AML-193 (cell line): ENCODE measurements at places on chromosomes 7 and 10.

- DNase-seq, result no peak
These were observed 171.6 kb downstream of the GALNT17 start for GRCh38 chr7:71303566-71303965.

- DNase-seq, result no peak
These were observed 101.0 kb upstream of the IKZF1 start for GRCh38 chr7:50203521-50203920.

GRCh38 chr7:140236626-140237025, 59.8 kb upstream of the KDM7A start:
- DNase-seq, result no peak

DNA sequence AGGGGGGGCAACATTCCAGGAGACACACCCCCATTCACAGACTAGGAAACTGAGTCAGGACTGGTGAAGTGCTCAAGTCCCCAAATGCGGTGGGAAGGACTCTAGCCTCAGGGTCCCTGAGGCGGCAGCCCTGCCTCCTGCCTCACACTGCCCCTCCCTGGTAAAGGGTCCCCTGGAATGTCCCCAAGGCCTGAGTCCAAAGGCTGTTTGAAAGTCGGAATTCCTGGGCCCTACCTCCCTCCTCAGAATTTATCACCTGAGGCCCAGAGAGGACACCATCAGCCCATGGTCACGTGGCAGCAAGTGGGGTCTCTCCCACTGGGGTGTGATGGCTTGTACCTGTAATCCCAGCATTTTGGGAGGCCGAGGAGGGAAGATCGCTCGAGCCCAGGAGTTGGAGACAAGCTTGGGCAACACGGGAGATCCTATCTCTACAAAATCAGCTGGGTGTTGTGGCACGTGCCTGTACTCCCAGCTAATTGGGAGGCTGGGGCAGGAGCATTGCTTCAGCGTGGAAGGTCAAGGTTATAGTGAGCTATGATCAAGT, 110.3 kb upstream of the TNRC18 start:
- DNase-seq, result no peak

DNA sequence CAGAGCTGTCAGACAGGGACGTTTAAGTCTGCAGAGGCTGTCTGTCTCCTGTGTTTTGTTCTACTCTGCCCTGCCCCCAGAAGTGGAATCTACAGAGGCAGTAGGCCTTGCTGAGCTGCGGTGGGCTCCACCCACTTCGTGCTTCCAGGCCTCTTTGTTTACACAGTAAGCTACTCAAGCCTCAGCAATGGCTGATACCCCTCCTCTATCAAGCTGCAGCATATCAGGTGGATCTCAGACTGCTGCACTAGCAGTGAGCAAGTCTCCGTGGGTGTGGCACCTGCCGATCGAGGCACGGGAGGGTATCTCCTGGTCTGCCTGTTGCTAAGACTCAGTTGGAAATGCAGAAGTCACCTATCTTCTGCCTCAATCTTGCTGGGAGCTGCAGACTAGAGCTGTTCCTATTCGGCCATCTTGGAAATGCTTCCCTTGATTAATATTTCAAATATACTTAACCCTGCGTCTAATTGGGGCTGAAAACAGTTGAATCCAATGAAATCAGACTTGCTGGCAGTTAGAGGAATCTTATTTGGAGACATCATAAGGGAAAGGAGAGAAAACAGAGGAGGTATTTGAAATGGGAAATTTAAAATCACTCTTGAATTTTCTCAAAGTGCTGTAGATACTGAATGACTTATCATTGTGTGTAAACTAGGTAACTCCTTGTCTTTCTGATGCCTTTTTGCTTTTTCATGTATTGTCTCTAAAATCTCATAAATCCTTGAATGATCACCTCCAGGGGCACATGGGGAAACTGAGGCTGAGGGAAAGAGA, 13.8 kb upstream of the CYP3A5 start:
- DNase-seq, result no peak

DNA sequence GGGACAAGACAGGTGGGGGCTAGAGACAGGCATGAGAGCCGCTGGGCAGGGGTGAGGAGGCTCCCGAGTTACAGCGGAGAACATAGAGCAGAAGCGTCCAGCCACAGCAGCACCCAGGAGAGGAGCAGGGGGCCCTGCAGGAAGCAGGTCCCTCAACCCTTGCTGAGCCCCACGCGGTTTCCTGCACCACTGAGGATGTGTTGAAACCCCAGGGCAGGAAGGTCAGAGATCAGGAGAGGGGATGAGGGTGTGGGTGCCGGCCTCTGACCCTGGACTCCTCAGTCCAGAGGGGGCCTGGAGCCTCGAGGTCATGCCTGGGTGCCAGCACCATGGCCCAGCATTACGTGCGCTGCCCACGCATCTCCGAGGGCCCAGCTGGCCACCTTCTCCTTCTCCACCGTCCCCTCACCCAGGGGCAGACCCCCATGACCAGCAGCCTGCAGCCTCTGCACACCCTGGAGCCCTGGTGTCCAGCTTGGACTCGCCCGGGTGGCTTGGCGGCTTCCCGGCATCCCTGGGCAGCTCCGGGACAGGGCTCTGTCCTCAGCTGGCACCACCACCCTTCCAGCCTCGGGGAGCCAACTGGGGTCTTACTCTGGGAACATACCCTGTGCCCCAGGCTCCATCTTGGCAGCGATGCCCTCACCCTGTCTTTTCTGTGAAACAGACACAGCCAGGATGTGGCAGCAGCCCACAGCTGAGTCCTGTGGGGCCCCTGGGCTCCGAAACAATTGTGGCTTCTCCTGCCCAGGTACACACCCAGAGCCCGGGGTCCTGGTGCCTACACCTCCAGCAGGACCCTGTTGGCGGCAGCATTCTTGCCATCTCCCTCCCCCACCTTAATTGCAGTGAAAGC, 52.0 kb downstream of the STK32C start:
- DNase-seq, result no peak

- DNase-seq, result no peak
These were observed 44.9 kb upstream of the ZNF32 start for GRCh38 chr10:43693602-43694001.

DNA sequence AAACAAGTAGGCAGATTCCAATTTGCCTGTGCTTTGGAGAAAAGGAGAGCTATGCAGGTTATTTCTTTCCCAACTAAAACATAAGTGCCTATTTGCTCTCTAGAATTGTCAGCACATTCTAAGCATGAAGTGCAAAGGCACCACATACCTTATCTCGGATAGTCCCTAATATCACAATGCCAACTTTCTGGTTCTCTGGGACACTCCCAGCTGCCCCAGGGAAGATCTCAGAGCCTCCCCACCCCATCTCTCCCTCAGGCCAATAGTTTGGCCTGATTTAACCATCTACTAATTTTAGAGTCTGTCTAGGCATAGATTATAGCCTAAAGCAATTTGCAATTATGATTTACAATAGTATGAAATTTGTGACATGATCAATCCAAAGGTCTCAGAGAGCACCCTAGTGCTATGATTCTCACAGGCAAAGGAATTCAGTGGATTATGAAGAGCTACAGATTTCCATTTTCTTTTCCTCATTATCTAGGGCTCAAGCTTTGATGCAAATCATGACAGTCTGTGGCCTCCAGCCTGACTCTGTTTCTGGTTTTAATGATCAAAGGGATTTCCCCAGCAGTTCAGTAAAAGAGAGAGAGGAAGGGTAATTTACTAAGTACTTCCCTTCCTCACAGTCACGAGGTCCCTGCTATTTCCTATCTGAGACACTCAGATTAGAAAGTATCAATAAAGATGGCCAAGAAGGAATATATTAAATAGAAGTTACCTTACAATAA, 29.0 kb upstream of the IL6 start:
- peak; percentile 11 for DNase-seq

DNA sequence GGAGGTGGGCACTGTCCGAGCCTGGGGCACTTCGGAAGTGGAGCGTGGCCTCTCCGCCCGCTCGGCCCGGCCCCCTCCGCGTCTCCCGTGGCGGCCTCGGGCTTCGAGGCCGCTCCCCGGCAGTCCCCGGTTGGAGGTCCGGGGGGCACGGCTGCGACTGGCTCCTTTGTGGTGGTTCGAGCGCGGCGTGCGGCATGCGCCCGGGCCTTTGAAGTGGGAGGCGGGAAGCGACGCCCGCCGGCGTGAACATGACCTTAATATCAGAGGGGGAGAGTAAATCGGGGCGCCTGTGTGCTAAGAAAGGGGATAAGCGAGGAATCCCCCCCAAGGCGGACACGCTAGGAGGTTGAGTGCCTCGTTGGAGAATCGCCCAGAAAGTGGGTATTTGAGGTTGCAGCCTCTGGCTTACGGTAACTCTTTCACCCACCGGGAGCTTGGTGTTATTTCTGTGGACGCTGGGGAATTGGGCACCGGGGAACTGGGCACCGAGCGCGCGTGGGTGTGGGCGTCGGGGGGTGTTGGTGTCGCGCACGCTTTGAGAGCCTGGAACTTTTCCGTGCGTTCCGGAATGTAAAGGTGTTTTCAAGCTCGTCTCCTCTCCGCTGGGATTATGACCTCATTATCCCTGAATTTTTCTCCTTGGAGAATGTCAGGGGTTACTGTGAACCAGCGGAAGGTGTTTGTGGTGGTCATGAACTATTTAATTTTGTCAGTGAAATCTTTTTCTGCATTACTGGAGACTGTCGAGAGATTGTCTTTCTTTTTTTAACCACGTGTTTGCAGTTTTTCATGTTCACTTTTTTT, 660 bp downstream of the SUV39H2 start:
- DNase-seq, result no peak

DNA sequence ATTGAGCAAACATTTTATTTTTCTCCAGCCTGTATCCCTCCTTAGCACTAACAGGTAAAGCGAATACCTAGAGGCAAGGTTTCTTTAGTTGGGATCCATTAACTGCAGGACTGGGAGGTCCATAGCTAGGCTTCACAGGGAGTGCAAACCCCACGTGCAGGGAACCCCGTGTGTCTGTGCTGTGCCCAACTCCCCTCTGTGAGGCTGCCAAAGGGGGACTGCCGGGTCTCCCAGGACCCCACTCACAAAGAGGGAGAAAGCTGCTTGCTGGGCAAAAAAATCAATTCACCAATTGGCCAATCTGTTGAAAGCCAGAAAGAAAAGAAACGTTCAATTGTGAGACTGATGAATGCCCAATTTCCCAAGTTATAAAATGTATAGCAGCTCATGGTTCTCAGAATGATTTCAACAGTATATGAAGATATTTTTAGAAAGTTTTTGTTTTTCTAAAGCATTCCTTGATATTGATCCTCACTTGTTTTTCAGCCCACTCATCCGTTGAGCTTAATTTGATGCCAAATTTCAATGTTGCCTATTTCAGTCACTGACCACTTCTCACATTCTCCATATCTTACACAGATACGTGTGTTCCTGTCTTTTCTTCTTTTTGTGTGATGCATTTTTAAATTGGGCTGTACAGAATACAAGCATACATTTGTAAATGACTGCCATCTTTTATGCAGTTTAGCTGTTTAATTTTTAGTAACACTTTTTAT, 202.7 kb upstream of the PRSS58 start:
- no peak for DNase-seq

- no peak for DNase-seq
These were observed 232.9 kb upstream of the NPY start for GRCh38 chr7:24050991-24051560.

DNA sequence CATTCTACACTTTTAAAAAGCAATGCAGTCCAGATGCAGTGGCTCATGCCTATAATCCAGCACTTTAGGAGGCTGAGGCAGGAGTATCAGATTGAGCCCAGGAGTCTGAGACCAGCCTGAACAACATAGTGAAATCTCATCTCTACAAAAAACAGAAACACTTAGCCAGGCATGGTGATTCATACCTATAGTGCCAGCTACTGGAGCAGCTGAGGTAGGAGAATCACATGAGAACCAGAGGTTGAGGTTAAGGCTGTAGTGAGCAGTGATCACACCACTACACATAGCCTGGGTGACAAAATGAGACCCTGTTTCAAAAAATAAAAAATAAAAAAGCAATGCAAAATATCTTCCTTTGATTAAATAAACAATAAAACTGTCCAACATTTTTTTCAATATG, 205.2 kb downstream of the GRM8 start:
- DNase-seq, result no peak

GRCh38 chr10:63480237-63480636, 14.5 kb upstream of the JMJD1C start:
- DNase-seq, result no peak

DNA sequence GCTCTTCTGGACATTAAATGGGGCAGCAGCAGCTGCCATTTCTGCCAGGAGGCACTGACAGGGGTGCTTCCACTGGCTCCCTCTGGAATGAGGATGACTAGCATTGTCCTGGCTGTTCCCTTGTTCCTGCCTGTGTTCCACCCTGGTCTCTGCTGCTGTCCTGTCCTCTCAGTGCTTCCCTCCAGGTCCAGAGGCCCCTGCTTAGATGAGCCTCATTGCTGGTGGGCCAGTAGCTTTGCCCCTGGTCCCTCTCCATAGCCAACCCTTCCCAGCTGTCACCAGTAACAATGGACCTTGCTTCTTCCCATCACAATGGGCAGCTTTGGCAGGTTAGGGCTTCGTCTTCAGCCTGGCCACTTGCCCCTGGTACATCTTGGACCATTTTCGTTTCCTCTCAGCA, 561.1 kb downstream of the TCERG1L start:
- DNase-seq, result no peak

DNA sequence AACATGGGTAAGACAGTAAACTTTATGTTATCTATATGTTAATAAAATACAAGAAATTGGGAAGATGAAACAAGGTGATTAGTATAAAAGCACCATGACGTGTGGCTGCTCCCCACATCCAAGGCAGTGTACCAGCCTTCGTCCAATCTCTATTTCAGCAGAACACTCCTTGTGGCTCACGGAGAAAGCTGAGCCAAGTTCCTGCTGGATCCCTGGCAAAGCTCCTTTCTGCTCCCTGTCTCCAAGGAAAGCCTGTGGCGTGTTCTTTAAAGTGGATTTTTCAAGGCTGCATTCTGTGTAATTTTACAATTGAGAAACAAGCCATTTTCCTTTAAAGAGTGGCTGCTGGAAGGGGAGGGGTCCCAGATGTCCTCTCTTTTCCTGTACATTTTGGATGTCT, 467.3 kb downstream of the PTPRN2 start:
- no peak for DNase-seq

DNA sequence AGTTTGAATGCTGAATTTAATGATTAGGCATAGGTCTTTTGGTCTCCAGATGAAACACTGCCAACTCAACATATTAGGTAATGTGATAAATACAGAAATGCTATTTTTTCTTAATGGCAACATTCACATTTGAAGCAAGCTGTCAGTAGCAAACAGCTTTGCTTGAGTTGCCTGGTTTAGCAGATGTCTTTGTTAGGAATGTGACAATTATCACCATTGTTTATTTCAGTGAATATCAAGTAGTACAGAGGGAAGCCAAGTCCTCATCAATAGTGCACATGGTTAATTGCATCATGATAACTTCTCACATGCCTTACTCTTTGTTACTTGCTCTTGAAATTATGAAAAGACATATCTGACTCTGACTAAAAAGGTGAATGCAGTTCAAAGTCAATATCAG, 23.7 kb upstream of the SEPTIN7 start:
- no peak for DNase-seq
